ENCODE measurements at places on chromosomes 1 and 21. TPM values are rescaled to one million over a fixed set of nuclear protein-coding genes. Genes with fewer than 3 reads are reported as not detected.

CD101 gene
- total RNA-seq, result 1.3 TPM

KIAA0040 gene
- 34.1 TPM for total RNA-seq

SPATA45 gene
- 0.57 TPM for total RNA-seq

PDE4B gene
- total RNA-seq, result 8.7 TPM

PRELP gene
- 24.5 TPM for total RNA-seq

ANGPTL3 gene
- 0.41 TPM for total RNA-seq

ARHGEF19 gene
- 8.2 TPM for total RNA-seq

GPR161 gene
- 4.2 TPM for total RNA-seq

CYP4B1 gene
- 3.3 TPM for total RNA-seq

PHF13 gene
- 11.0 TPM for total RNA-seq

DYNLT5 gene
- 1.4 TPM for total RNA-seq

CELSR2 gene
- 65.6 TPM for total RNA-seq

ADORA3 gene
- total RNA-seq, result 10.8 TPM

COL16A1 gene
- 29.0 TPM for total RNA-seq

MSH4 gene
- total RNA-seq, result 0.41 TPM
